Effector memory CD4-positive, alpha-beta T cell (primary cell): ENCODE measurements at places on chromosomes 5 and 9.

- no peaks in the 10 kb centered on the region for H3K4me1 ChIP-seq
- H3K4me3 ChIP-seq, result no peak overlapping the region
- H3K27me3 ChIP-seq, result no peaks in the 10 kb centered on the region
- DNase-seq, result no peak
- no peaks in the 10 kb centered on the region for H3K36me3 ChIP-seq
- H3K27ac ChIP-seq, result no peak overlapping the region
Measured at GRCh38 chr9:12212860-12213259, 480.3 kb upstream of the TYRP1 start.

DNA sequence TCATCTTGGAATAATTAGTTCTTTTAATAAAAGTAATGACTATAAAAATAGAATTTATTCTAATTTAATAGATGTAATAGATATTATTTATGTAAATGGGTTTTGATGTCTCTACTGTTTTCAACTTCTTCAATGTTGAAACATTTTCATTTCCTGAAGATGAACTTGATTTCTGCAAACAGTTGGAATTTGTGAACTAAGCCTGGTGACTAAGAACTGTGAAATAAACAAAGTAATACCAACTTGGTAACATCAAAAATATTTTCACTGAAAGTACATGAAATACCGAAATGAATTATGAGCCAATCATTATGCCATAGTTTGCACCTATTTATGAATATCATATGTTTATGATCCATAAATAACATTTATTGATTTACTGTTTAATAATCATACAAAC, 143.8 kb upstream of the FGF10 start:
- H3K27me3 ChIP-seq, result no peaks in the 10 kb centered on the region
- DNase-seq, result no peak

- no peak overlapping the region for H3K4me3 ChIP-seq
- H3K27me3 ChIP-seq, result no peaks in the 10 kb centered on the region
- H3K27ac ChIP-seq, result no peak overlapping the region
- H3K36me3 ChIP-seq, result no peaks in the 10 kb centered on the region
Measured at GRCh38 chr5:148107608-148108007, 43.8 kb downstream of the SPINK5 start.

- no peaks in the 10 kb centered on the region for H3K4me1 ChIP-seq
- DNase-seq, result no peak
- H3K36me3 ChIP-seq, result no peaks in the 10 kb centered on the region
- H3K27ac ChIP-seq, result no peak overlapping the region
Measured at GRCh38 chr5:153425914-153426313, 64.6 kb upstream of the GRIA1 start.

DNA sequence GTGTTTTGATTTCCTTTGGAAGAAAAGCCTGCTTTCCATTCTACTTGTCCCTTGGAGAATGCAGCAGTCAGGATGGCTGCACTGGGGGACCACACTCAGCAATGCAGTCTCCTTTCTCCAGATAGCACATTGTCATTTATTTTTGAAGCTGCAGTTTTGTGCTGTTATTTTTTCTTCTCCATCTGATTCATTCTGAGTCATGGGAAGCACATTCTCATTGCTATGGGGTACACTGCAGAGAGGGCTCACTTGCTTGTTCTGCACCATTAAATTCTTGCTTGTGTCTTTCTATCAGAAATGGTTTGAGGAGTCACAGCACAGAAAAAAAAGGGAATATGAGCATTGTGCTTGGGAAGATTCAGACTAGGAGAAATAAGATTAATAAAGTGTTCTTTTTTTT, 39.7 kb upstream of the POC5 start:
- H3K4me3 ChIP-seq, result no peak overlapping the region
- no peak for DNase-seq
- no peak overlapping the region for H3K27ac ChIP-seq
- H3K4me1 ChIP-seq, result no peaks in the 10 kb centered on the region

DNA sequence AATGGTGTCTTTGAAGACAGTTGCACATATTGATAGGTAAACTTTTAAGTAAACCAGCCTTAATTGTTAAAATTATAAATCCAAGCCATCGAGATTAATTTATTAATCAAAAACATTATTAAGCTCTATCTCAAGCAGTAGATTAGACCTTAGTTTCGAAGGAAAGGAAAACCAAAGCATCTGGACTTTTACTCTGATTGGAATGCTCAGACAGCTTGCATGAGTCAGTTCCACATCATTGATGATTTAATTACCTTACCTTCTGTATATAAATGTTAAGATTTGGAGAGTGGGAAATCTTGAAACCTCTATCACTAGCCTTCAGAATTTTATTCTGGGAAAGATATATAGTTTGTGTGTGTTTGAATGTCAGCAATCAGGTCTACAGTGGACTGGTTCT, 23.9 kb downstream of the DCP2 start:
- H3K4me3 ChIP-seq, result no peak overlapping the region
- H3K27ac ChIP-seq, result no peak overlapping the region
- H3K4me1 ChIP-seq, result no peaks in the 10 kb centered on the region
- H3K27me3 ChIP-seq, result no peaks in the 10 kb centered on the region

GRCh38 chr5:42680046-42680445, 76.6 kb upstream of the CCDC152 start:
- no peaks in the 10 kb centered on the region for H3K27me3 ChIP-seq
- H3K4me1 ChIP-seq, result no peaks in the 10 kb centered on the region
- no peak overlapping the region for H3K27ac ChIP-seq
- H3K4me3 ChIP-seq, result no peak overlapping the region

GRCh38 chr5:127872494-127872893, 169.3 kb downstream of the CCDC192 start:
- H3K27ac ChIP-seq, result no peak overlapping the region
- H3K4me1 ChIP-seq, result no peaks in the 10 kb centered on the region
- no peak for DNase-seq
- H3K36me3 ChIP-seq, result no peaks in the 10 kb centered on the region

GRCh38 chr9:115254287-115255180, 136.6 kb upstream of the TNC start:
- H3K27ac ChIP-seq, result no peak overlapping the region
- no peaks in the 10 kb centered on the region for H3K4me1 ChIP-seq
- H3K36me3 ChIP-seq, result no peaks in the 10 kb centered on the region
- H3K27me3 ChIP-seq, result no peaks in the 10 kb centered on the region

DNA sequence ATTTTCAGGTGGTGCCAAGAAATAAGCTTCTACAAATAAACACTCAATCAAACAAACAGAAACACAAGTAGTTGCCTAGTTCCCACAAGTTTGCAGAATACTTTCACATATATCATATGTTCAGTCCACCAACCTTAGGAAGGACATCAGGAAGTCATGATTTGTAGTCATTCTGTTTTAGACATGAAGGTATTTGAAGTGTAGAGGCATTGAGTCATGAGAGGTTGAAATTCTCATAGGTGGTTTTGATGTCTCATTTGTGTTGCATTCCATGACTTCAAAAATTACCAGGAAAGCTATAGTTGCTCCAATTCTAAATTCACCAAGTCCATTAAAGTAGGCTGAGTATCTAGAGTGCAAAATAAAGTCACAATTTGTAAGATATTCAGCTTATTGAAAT, 159.0 kb downstream of the KCTD16 start:
- no peaks in the 10 kb centered on the region for H3K4me1 ChIP-seq
- DNase-seq, result no peak
- H3K27ac ChIP-seq, result no peak overlapping the region
- H3K4me3 ChIP-seq, result no peak overlapping the region
- H3K36me3 ChIP-seq, result no peaks in the 10 kb centered on the region

- no peaks in the 10 kb centered on the region for H3K27me3 ChIP-seq
- no peak overlapping the region for H3K27ac ChIP-seq
- no peak overlapping the region for H3K4me3 ChIP-seq
- no peaks in the 10 kb centered on the region for H3K36me3 ChIP-seq
- H3K4me1 ChIP-seq, result peaks cover 9% of the 10 kb centered on the region
Measured at GRCh38 chr9:94581728-94582127, 11.9 kb downstream of the FBP2 start.

DNA sequence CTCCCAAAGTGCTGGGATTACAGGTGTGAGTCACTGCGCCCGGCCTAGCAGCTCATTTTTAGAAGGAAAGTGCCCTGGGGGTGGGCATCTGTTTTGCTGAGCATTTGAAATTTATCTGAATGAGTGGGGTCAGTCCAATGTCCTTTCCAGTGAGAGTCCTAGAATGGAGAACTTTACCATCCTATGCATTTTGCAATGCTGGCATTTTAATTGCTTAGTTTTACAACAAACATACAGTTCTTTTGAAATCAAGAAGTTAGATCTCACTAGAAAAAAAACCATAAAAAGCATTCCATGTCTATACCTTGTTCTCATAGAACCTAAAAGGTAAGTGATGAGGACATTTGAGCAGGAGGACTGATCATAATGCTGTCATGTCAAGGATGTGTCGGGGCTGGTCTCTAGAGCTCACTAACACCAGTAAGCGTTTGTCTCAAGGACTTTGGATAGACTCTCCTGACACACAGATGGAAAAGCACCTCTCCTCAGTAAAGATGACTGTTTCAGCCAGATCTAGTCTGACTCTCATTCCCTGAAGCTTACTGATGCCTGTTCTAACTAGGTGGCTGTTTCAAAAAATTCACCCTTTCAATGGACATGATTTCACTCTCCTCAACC, 83.9 kb downstream of the DCP2 start:
- H3K4me1 ChIP-seq, result peaks cover 6% of the 10 kb centered on the region
- H3K27me3 ChIP-seq, result no peaks in the 10 kb centered on the region
- H3K4me3 ChIP-seq, result no peak overlapping the region
- no peaks in the 10 kb centered on the region for H3K36me3 ChIP-seq
